ENCODE measurements at places on chromosomes 5 and 9.

DNA sequence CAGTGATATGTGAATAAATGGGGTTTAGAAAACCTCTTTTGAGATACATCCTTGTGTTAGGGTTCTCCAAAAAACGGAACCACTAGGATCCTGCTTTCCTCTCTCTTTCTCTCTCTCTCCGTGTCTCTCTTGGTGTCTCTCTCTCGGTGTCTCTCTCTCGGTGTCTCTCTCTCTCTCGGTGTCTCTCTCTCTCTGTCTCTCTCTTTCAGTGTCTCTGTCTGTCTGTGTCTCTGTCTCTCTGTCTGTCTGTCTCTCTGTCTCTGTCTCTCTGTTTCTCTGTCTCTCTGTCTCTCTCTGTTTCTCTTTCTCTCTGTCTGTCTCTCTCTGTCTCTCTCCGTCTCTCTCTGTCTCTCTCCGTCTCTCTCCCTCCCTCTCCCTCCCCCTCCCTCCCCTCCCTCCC lies 7.8 kb upstream of the TEX48 start:
- DNase-seq = no peak

GRCh38 chr5:177163500-177163899 lies 29.9 kb downstream of the NSD1 start:
- no peak for DNase-seq

GRCh38 chr5:79507251-79508205 lies 6.4 kb downstream of the HOMER1 start:
- DNase-seq = no peak

DNA sequence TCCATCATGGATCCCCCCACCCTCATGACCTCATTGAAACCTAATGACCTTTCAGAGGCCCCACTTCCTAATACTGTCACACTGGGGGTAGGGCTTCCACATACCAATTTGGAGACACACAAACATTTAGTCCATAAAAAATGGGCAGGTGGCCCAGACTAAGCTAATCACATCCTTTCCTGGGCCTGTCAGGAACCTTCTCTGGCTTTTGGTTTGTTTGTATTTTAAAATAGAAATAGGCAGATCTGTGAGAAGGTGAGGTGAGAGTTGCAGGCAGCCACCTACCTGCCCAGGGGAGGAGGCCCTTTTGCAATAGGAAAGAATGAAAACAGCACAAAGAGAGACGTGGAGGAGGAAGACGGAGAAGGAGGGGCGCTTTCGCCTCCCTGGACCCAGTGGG lies 90.2 kb upstream of the BOD1 start:
- no peak for DNase-seq

DNA sequence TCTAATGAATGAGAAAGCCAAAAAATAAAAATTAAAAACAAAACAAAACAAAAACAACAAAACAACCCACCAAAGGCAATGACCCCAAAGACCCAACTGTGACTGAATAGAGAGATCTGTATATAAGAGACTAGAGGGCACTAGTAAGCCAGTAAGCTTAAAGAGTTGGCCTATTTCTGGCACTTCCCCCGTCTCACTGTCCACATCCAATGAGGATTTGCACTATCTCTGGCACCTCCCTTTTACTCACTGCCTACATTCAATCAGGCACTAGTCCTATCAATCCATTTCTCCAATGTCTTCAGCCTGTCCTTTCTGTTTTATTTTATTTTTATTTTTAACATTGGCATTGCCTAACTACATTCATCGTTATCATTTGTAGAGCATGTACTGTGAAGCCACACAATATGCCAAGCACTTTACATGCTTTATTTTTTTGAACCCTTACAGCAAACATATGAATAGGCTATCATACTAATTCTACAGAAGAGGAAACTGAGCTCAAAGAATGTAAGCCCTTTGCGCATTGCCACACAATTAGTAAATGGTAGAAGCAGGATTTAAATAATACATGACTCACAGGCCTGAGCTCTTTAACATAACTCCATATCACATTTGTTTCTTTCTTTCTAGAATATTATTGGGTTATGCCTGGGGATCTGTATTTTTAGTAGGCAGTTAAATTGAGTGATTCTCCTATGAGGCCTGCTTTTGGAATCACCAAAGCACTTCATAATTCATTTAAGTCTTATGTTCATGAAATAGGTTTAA lies 70.0 kb downstream of the C6 start:
- no peak for DNase-seq

- no peak for DNase-seq
Observed at GRCh38 chr9:136238342-136238732, 7.3 kb downstream of the QSOX2 start.

GRCh38 chr5:142215915-142216681 lies 107.5 kb downstream of the NDFIP1 start:
- peak; percentile 99 for DNase-seq

GRCh38 chr5:154309805-154310204 lies 119.3 kb downstream of the GALNT10 start:
- no peak for DNase-seq

GRCh38 chr5:105689596-105689995 lies 1981.1 kb downstream of the EFNA5 start:
- no peak for DNase-seq

GRCh38 chr9:77944556-77945243 lies 86.9 kb downstream of the GNAQ start:
- DNase-seq = no peak

- no peak for DNase-seq
Observed at GRCh38 chr5:74647096-74647495, 6.6 kb upstream of the ENC1 start.

DNA sequence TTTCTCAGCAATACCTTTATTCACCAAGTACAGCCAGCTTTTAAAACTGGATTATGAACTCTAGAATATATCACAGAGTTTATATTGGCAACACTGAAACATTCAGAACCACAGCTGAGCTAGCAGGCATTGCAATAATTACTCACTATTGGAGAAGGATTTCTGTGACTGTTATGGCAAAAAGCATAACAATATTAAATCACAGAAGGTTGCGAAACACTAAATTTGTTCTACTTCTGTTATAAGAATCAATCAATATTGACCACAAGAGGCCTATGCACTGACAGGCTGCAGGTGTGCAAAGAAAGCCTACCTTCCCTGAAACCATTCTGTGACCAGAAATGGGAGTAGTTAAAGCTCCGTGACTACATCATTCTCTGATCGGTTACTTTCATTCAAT lies 59.2 kb downstream of the AP3B1 start:
- peak; percentile 7 for DNase-seq

DNA sequence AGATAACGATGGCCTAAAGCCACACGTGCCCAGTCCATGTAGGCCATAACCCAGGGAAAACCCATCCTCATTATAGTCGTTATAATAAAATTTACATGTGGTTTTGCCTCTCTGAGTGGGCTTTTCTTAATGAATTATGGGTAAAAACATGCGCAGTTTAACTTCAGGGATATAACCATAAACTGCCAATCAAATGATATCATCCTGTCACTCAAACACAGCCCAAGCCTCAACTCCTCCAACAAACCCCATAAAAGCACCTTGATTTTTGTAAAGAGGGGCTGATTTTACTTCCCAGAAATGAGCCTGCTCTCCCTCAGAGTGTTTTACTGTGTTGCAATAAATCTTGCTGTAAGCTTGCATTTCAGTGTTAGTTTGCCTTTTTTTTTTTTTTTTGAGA lies 15.8 kb upstream of the SETX start:
- no peak for DNase-seq

- no peak for DNase-seq
Observed at GRCh38 chr9:22050924-22051323, 41.8 kb upstream of the CDKN2B start.

DNA sequence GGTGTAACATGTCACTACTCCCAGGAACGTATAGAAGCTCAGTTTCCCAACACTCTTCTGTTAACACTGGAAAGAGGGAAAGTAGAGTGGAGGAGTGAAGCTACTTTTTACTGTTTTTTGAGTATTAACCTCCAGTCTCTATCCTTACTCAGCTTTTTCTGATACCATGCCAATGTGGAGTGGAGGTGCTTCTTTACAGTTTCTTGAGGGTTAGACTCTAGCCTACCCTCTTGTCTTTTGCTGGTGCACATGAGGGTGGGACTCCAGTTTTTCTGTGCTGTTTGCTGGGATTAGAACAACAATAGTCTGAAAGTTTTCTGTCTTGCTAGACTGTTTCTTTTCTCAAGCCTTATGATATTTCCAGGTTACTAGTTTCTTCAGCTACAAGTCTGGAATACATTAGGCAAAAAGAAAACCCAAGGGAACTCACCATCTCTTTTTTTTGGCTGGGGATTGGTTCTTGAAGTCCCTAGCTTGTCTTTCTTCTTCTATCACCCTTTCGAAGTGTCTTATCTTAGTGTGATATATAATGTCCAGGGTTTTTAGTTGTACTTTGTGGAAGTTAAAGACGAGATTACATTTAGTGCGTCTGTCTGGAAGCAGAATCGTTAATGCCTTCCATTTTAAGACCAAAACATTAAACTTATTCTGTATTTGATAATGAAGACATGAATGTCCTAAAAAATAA lies 35.9 kb downstream of the PRR16 start:
- DNase-seq = no peak

GRCh38 chr5:110752953-110753352 lies 14.1 kb downstream of the SLC25A46 start:
- no peak for DNase-seq

DNA sequence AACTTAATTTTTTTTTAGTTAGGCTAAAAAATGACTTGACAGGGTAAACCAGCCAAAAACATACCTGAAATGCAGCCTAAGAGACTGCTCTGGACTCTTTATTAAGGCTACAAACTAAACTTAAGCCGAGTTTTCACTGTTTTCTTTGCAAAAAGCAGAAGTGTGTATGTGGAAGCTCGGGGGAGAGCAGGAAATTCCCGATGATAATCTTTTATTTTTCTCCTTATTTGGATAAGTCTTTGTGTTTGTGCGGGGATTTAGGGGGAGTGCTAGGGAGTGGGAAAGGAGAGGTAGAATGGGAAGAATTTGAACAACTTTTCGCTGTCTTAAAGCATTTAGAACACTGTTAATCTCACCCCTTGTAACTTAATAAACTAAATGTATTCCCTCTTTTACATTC lies 30.7 kb upstream of the GPR21 start:
- peak; percentile 89 for DNase-seq

DNA sequence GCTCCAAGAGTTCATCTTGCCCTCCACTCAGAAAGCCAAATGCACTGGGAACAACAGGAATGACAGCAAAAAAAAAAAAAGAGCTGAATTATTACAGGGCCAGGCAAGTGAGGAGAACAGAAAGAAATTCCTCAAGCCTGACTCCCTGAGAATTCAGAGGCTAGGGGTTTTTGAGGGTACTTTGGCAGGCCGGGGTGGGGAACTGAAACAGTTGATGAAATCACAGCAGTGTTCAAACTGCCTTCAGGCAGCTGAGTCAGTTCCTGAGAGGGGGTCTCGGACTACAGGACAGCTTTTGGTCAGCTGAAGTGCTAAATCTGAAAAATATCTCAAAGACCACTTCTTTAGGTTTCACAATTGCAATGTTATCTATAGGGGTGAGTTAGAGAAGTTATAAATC lies 419.4 kb downstream of the SEMA5A start:
- no peak for DNase-seq

DNA sequence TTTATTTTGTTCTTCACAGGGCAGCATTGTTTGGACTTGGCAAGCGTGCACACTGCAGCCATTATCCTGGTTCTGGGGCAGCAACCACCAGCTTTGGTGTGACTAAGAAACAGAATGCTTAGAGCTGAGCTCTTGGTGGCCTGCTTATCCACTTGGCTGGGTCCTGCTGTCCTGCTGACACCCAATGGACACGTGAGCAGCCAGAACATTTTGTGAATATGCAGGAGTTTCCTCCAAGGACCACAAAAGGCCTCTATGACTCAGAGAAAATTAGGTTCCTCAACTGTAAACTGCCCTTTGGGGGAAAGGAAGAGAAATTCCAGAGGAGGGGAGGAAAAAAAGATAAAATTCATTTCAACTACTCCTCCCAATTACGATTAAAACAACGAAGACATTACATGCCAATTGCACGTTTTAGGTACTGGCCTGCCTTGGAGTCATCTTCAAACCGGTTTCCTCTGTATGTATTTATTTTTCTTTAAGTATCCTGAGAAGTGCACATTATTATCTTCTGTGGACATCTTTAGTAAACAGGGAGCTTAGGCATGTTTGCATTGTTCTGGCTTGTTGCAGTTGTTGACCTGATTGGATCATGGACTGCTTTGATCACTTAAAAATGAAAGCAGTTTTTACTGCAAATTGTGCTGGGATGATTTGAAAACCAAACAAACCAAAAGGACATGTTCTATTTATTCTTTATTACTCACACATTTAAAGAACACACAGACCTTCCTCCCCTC lies 82.3 kb upstream of the TLE4 start:
- DNase-seq = peak; percentile 66

GRCh38 chr5:139839918-139840317 lies 44.3 kb downstream of the PSD2 start:
- DNase-seq = no peak

DNA sequence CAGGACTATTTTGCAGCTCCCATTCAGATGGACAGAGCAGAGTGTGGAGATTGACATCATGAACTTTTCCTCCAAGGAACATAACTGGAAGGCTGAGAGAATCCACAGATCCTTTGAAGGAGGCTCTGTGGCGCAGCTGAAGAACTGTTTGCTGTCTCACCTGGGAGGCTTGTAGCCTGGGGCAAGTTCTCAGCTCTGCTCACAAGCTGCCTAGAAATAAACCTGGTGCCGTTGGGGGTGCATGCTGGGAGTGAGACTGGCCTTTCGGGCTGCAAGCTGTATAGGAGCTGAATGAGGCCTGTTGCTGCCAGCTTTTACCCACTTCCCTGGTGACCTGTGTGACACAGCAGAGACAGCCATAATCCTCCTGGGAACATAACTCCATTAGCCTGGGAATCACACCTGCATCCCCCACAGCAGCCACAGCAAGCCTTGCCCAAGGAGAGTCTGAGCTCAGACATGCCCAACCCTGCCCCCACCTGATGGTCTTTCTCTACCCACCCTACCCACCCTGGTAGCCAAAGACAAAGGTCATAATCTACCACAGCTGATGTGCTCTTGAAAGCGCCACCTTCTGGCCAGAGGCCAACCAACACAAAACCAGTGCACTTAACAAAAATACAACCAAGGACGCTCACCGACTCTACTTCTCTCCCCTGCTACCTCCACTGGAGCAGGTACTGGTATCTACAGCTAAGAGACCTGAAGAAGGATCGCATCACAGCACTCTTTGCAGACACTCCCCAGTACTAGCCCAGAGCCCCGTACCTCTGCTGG lies 205.1 kb upstream of the MRPS30 start:
- no peak for DNase-seq

DNA sequence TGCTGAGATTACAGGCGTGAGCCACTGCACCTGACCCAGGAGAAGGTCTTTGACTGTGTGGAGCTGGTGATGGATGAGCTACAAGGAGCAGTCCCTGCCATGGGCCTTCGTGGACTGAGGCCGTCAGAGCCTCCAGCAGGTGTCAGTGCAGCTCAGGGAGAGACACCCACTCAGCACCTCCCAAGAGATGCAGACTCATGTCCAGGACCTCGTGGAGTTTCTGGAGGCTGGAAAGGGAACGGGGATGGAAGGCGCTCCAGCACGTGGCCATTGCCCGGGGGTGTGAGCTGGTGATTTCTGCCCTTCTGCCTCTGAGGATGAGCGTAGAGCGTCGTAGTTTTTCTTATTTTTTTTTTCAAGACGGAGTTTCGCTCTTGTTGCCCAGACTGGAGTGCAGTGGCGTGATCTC lies 9.5 kb downstream of the TOR4A start:
- peak; percentile 58 for DNase-seq

GRCh38 chr5:115394531-115394930 lies 98.1 kb upstream of the CCDC112 start:
- no peak for DNase-seq

GRCh38 chr9:75852746-75853145 lies 37.7 kb upstream of the PCSK5 start:
- DNase-seq = no peak

- DNase-seq = peak; percentile 53
Observed at GRCh38 chr5:95884017-95884325, 61.4 kb upstream of the GLRX start.

All from fibroblast of skin of back (primary cell).